ENCODE measurements at places on chromosomes 2 and 18.

DNA sequence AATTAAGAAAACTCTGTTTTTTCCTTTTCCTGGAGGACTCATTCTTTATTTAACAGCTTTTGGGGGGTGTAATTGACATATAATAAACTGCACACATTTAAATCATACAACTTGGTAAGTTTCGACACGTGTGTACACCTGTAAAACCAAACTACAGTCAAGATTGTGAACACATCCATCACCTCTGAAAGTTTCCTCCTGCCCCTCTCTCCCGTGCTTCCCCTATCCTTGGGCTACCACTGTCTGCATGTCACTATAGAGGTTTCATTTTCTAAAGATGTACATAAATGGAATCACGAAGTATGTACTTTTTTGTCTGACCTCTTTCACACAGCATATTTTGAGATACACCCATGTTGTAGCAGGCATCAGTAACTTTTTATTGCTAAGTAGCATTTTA is 100.0 kb downstream of the BIN1 start:
- no peak for DNase-seq

- no peak for DNase-seq
These were observed 187.4 kb downstream of the ALK start for GRCh38 chr2:29733965-29734364.

GRCh38 chr2:236593956-236594355 is 24.3 kb downstream of the ACKR3 start:
- no peak for DNase-seq

GRCh38 chr2:207123776-207124391 is 41.9 kb downstream of the KLF7 start:
- DNase-seq, result no peak

DNA sequence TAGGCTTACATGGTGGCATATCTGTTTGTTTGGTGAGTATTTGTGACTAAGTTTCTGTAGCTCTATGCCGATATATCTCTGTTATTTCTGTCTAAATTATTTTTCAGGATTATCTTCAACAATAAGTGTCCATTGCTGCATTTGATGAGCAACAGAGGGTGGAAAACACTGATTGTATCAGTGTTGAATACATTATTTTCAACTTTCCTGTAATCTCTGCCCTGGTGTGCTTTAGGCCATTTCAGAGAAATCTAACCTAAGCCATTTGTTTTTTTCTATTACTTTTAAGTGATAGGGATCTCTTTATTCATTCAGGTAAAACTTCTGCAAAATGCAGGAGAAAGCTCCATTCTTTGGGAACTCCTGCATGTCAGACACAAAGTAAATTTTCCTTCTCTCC is 654.5 kb downstream of the RNF144A start:
- DNase-seq, result no peak

GRCh38 chr18:2692508-2692907 is 37.0 kb downstream of the SMCHD1 start:
- no peak for DNase-seq

Measured in HS-27A (cell line).